Cardiac septum (tissue), 1 donor: ENCODE measurements at places on chromosomes 5 and 9. TPM values are rescaled to one million over a fixed set of nuclear protein-coding genes. Genes with fewer than 3 reads are reported as not detected.

Gene SLC34A3
- total RNA-seq = not detected

Gene IL13
- not detected for total RNA-seq

Gene ADAMTSL2
- 9.6 TPM for total RNA-seq

Gene DRD1
- 0.05 TPM for total RNA-seq

Gene ZDHHC11B
- total RNA-seq = 5.5 TPM

Gene CSF1R
- 11.9 TPM for total RNA-seq

Gene ANKRD18B
- 2.0 TPM for total RNA-seq

Gene PPP3R2
- not detected for total RNA-seq

Gene OGN
- total RNA-seq = 15.2 TPM

Gene CLPTM1L
- total RNA-seq = 42.6 TPM

Gene TRAF1
- 2.4 TPM for total RNA-seq

Gene MYMK
- total RNA-seq = not detected

Gene REXO4
- total RNA-seq = 12.2 TPM

Gene GPR21
- 1.0 TPM for total RNA-seq

Gene MAMDC2
- total RNA-seq = 3.6 TPM

Gene CCNO
- total RNA-seq = 0.22 TPM

Gene TLE1
- 9.8 TPM for total RNA-seq

Gene TNFSF15
- total RNA-seq = 0.03 TPM

Gene ADGRD2
- total RNA-seq = not detected

Gene CDK5RAP2
- 48.2 TPM for total RNA-seq

Gene CDH6
- 4.0 TPM for total RNA-seq
